ENCODE measurements at places on chromosomes 3 and 15. TPM values are rescaled to one million over a fixed set of nuclear protein-coding genes. Genes with fewer than 3 reads are reported as not detected.
A peak's percentile ranks its signal among the peaks of the same experiment; 100 is the strongest.

DNA sequence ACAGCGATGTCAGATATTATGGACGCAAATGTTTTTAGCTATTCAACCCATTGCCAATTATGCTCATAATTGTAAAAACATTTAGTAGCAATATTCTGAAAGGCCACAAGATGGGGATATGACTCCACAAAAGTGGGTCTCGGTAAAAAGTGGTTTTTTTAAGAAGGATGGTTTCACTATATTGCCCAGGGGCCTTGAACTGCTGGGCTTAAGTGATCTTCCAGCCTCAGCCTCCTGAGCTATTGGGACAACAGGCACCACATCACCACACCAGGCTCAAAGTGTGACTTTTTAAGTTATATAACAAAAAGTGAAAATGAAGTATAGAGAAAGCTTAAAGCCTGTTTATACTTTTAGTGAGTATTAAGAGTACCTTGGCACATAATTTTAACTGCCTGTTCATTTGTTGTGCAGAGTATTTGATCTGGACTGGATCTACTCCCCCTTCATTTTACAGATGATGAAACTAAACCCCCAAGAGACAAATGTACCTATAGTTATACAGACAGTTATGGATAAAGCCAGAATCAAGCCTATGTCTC lies 9.4 kb downstream of the NAA50 start:
- no peak overlapping the region for H3K27ac ChIP-seq
- H3K27me3 ChIP-seq: no peaks in the 10 kb centered on the region
- H3K36me3 ChIP-seq: 0 out of 2 replicates have a peak, but pooled peaks cover 1% of the 10 kb centered on the region
- no peak overlapping the region for H3K4me3 ChIP-seq
- H3K4me1 ChIP-seq: peaks cover 6% of the 10 kb centered on the region
- DNase-seq: peak; percentile 73

Gene TIMP4
- 0.56 TPM for total RNA-seq

Gene ENTPD3
- total RNA-seq: not detected

Gene C3orf20
- not detected for total RNA-seq

DNA sequence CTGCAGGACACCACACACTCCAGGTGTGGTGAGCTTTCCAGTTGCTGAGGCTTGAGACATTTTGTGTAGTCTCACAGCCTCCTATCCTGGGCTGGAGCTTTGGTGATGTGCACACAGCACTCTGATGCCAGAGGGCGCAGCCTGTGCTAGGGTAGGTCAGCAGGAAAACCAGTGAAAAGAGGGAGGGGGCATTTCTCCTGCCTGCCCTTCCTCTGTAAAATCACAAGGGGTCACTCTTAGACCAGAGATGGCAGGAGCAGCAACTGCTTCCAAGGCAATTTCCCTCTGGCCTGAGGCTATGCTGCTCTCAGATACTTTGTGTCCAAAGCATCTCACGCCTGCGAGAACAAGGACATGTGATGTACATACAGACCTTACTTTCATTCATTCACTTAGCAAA lies 16.5 kb upstream of the MUSTN1 start:
- H3K4me3 ChIP-seq: no peak overlapping the region
- H3K27me3 ChIP-seq: no peaks in the 10 kb centered on the region
- peaks cover 18% of the 10 kb centered on the region for H3K36me3 ChIP-seq
- H3K27ac ChIP-seq: no peak overlapping the region
- H3K4me1 ChIP-seq: peaks cover 7% of the 10 kb centered on the region
- DNase-seq: peak; percentile 49

DNA sequence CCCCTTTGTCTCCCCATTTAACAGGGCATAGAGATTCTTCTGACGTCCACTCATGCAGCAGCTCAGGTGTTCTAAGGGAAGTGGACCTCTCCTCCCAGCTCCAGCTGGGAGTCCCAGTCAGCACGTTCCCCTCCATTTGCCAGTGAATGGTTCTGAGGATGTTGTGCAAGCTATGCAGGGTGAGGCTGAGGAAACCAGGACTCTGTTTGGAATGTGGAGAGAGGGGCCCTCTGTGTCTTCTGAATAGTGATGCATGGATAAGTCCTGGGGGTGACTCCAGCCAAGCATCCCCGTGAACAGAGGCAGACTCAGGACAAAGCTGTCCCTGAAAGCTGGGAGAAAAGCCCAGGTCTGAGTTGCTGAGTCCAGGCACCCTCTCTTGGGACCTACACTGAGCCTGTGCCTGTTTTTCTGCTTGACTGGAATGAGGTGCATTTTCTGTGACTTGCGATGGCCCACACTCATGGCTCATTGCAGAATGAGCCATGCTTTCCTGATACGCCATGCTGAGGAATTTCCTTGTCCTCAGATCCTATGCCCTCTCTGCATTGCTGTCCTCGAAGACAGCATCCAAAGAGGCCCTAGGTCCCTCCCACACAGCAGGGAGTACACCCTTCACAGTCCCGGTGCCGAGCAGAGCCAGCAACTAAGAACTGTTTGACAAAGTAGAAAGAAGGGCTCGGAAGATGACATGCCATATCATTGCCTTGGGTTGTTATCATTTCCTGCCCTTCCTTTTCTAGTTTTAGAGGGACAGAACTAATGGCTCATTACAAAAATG lies 185.2 kb downstream of the ATP10A start:
- H3K27ac ChIP-seq: no peak overlapping the region
- no peak for DNase-seq
- no peaks in the 10 kb centered on the region for H3K4me1 ChIP-seq
- H3K27me3 ChIP-seq: no peaks in the 10 kb centered on the region
- no peak overlapping the region for H3K4me3 ChIP-seq

Gene ST3GAL6
- total RNA-seq: 1.4 TPM

GRCh38 chr3:25631989-25632388 lies 32.7 kb downstream of the TOP2B start:
- peaks cover 15% of the 10 kb centered on the region for H3K36me3 ChIP-seq
- no peaks in the 10 kb centered on the region for H3K4me1 ChIP-seq
- no peaks in the 10 kb centered on the region for H3K27me3 ChIP-seq
- no peak for DNase-seq
- no peak overlapping the region for H3K4me3 ChIP-seq
- H3K27ac ChIP-seq: no peak overlapping the region

DNA sequence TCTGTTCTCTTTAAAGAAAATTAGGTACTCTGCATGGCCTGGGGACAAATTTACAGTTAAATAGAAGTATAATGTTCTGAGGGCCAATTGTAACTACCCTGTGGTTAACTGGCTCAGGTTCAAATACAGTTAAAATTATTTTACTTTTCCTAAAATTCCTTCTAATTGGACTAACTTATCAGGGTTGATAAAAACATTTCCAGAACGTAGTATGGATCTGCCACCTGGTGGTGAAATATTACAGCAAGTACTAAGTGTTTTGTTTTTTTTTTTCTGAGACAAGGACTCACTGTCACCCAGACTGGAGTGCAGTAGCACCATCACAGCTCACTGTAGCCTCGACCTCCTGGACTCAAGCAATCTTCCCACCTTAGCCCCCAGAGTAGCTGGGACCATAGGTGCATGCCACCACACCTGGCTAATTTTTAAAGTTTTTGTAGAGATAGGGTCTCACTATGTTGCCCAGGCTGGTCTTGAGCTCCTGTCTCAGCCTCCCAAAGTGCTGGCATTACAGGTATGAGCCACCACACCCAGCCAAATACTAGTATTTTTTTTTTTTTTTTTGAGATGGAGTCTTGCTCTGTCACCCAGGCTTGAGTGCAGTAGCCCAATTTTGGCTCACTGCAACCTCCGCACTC lies 29.2 kb downstream of the NEO1 start:
- no peak overlapping the region for H3K4me3 ChIP-seq
- H3K36me3 ChIP-seq: no peaks in the 10 kb centered on the region
- DNase-seq: peak; percentile 71
- peaks cover 3% of the 10 kb centered on the region for H3K4me1 ChIP-seq
- H3K27me3 ChIP-seq: no peaks in the 10 kb centered on the region
- no peak overlapping the region for H3K27ac ChIP-seq

GRCh38 chr3:49750056-49750455 lies 26.3 kb upstream of the GMPPB start:
- peak; percentile 18 for DNase-seq
- peaks cover 10% of the 10 kb centered on the region for H3K36me3 ChIP-seq
- no peak overlapping the region for H3K4me3 ChIP-seq
- peaks cover 7% of the 10 kb centered on the region for H3K4me1 ChIP-seq
- no peaks in the 10 kb centered on the region for H3K27me3 ChIP-seq

DNA sequence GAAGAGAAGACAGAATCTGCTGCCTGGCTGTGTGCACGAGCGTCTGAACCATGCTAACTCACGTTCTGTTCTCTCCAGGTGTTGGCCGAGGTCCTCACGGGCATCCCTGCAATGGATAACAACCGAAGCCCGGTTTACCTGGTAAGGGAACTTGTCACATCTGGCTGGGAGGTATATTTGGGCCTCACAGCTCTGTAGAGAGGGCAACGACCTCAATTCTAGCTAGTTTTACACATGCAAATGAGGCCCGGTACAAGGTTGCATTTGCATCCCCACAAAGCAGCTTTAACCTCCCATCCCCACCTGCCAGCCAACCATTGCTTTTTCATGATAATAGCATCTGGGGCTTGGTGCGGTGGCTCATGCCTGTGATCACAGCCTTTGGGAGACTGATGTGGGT lies 22.0 kb upstream of the TATDN2 start:
- H3K4me3 ChIP-seq: no peak overlapping the region
- peaks cover 8% of the 10 kb centered on the region for H3K4me1 ChIP-seq
- DNase-seq: no peak
- H3K36me3 ChIP-seq: peaks cover 20% of the 10 kb centered on the region
- no peak overlapping the region for H3K27ac ChIP-seq

GRCh38 chr3:11002371-11002807 lies 9.8 kb downstream of the SLC6A1 start:
- no peaks in the 10 kb centered on the region for H3K4me1 ChIP-seq
- DNase-seq: no peak
- H3K4me3 ChIP-seq: no peak overlapping the region
- no peaks in the 10 kb centered on the region for H3K36me3 ChIP-seq
- H3K27ac ChIP-seq: no peak overlapping the region

- H3K36me3 ChIP-seq: no peaks in the 10 kb centered on the region
- no peak overlapping the region for H3K4me3 ChIP-seq
- peak; percentile 40 for DNase-seq
- H3K27me3 ChIP-seq: no peaks in the 10 kb centered on the region
These were observed 167.7 kb downstream of the LRTM1 start for GRCh38 chr3:54760201-54760600.

Gene ATP2B2
- total RNA-seq: under 0.01 TPM

Gene TRH
- not detected for total RNA-seq

DNA sequence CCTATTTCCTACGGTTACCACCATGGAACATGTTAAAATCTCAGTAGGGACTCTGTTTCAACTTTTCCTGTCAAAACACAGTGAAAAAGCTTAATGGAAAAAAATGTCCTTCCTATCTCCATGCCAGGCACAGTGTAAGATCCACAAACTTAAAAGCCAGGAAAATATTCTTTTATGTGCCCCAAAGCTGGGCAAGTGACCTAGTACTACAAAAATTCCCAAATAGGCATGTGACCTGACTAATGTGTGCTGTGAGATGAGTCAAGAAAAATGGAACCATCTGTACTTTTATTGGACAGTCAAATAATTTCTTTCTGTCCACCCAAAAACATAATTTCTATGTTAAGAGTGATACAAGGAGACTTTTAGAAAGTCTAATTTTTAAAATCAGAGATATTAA lies 406.0 kb downstream of the ZBTB20 start:
- H3K27ac ChIP-seq: no peak overlapping the region
- H3K4me1 ChIP-seq: peaks cover 1% of the 10 kb centered on the region
- H3K4me3 ChIP-seq: no peak overlapping the region
- H3K36me3 ChIP-seq: no peaks in the 10 kb centered on the region

Gene DZIP1L
- total RNA-seq: 21.4 TPM

Gene MAP1A
- 47.2 TPM for total RNA-seq

Gene TMEM212
- total RNA-seq: not detected

Gene GOLGA8G
- not detected for total RNA-seq

Gene MYRIP
- total RNA-seq: not detected

All from IMR-90 (cell line).